ENCODE measurements at places on chromosomes 3 and 15.

DNA sequence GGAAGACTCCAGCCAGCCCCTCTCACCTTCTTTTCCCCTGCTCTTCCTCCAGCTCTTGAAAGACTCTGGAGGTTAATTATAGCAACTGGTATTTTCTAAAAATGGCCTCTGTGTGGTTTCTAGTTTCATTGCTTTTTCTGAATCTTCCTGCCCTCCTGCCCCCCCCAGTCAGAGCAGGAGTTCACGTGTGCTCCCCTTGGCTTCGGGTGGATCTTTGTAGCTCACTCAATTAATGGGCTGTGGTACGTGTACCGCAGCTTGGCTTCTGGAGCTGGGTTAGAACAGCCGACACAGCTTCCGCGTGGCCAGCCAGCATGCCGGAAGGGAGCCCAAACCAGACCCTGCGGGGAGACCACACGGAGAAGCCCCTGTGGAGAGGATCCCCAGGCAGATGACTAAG is 31.5 kb downstream of the TM2D3 start:
- DNase-seq = no peak

GRCh38 chr15:60407415-60407805 is 9.6 kb upstream of the ANXA2 start:
- DNase-seq = no peak

DNA sequence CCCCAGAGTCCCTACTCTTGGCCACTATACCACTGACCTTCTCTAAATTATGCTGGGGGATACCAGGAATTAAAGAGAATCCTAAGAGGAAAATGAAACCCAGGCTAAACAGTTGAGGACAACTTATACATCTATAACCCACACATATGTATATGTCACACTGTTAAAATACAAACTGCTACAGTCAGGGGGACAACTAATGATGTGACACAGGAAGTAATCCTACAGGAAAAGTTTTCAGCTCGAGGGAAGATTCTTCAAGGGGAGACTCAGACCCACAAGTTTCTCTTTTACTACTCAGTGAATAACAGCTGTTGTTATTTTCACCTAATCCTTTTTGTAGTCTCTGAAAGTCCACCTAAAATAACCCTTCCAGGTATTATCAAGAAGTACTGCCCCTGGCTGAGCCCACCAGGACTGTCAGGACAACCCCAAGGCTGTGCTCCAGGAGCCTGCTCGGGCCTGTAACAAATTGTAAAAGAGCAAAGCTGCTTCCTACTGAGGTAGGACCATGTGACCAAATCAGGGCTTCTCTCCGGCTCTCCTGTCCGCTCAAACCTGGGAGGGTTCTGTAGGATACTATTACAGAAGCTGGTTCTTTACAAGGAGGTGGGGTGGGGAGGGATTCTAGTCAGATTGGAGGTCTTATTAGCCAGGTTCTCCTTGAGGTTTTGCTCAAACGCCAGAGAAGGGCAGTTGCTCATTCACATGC is 91.6 kb downstream of the SRGAP3 start:
- no peak for DNase-seq

DNA sequence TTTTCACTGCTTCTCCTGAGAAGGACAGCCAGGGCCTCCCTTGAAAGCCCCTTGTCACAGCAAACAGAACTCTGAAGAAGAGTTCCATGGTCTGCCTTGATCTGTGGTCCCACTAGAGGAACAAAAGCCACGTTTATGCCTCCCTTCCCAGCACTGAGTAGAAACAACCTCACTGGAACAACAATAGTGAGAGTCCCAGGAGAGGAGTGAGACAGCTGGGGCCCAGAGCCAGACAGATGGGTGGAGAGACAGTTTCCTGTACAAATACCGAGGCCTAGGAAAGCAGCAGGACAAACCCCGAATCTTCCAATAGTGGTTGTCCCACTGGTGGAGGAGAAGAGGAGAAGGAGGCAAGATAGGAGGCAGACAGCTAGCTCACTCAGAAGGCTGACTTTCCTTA is 106.1 kb downstream of the WDR76 start:
- no peak for DNase-seq

GRCh38 chr3:134693226-134693625 is 42.4 kb upstream of the KY start:
- DNase-seq = no peak

GRCh38 chr3:107911337-107912000 is 179.4 kb downstream of the CD47 start:
- no peak for DNase-seq

All from stimulated activated CD4-positive, alpha-beta T cell treated with anti-CD3 and anti-CD28 coated beads, Interleukin-4, amount 100 ng/mL, for 4 hours (primary cell).